ENCODE measurements at places on chromosomes 3 and 15.
A peak's percentile ranks its signal among the peaks of the same experiment; 100 is the strongest.

DNA sequence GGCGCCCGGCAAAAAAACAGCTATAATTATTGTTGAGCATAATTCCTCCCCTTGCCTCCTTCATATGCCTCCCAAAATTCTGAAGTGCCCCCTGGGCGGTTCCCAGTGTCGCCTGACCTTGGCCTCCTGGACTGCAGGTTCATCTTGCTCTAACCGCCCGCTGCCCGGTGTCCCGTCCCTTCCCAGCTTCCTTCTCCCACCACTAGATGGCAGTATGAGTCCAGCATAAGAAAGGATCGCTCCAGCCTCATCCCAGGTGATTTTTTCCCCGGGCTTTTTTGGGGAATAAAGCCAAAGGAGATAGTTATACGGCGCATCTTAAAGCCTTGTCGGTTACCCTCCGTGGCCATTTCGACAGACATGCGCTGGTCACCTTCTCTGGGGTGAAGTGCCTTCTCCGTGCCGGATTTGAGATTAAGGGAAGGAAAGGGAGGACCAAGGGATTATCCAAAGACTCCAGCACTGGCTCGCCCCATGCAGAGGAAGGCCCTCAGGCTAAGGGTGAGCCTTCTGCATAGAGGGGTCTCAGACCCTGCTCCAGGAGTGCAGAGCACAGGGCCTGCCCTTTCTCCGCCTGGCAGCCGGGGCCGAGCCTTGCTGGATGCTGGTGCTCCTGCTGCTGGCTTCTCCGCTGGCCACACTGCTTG, 45.8 kb upstream of the TRA2B start:
- peak; percentile 54 for DNase-seq

DNA sequence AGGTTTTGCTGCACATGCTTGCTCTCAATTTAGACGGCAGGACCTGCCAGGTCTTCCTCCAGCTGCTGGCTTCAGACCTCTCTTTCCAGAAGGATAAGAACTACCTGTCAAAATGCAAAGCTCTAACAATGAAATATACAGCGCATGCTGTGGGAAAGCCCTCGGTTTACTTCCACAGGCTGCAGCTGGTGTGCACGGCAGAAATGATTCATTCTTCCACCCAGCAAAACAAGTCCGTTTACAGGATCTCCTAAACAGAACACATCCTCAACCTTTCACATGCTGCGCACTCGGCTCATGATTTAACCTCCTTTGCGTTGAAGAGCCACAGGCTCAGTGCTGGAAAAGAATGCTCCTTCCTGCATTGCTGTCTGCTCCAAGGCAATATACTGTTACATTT, 92.4 kb upstream of the WNT5A start:
- no peak for DNase-seq

- DNase-seq, result no peak
Measured at GRCh38 chr3:102180280-102180931, 254.4 kb upstream of the ZPLD1 start.

GRCh38 chr3:184642631-184643285, 69.1 kb downstream of the MAGEF1 start:
- DNase-seq, result no peak

- DNase-seq, result no peak
Measured at GRCh38 chr3:120567370-120568201, 28.6 kb upstream of the NDUFB4 start.

DNA sequence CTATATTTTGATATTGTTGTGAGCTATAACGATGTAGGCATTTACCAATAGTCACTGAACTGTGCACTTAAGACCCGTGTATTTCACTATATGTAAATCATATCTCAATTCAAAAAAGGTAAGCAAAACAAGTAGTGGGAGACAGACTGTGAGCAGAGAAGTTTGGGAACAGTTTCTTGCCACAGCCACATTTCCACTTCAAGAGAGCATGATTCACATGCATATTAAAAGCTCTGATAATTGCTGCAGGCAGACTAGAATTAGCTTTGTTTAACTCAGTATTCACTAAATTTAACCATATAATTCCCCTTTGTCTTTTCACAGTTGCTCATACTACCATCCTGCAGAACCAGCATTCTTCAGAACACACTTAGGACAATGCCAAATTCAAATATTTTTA, 168.4 kb upstream of the ZNF385D start:
- no peak for DNase-seq

DNA sequence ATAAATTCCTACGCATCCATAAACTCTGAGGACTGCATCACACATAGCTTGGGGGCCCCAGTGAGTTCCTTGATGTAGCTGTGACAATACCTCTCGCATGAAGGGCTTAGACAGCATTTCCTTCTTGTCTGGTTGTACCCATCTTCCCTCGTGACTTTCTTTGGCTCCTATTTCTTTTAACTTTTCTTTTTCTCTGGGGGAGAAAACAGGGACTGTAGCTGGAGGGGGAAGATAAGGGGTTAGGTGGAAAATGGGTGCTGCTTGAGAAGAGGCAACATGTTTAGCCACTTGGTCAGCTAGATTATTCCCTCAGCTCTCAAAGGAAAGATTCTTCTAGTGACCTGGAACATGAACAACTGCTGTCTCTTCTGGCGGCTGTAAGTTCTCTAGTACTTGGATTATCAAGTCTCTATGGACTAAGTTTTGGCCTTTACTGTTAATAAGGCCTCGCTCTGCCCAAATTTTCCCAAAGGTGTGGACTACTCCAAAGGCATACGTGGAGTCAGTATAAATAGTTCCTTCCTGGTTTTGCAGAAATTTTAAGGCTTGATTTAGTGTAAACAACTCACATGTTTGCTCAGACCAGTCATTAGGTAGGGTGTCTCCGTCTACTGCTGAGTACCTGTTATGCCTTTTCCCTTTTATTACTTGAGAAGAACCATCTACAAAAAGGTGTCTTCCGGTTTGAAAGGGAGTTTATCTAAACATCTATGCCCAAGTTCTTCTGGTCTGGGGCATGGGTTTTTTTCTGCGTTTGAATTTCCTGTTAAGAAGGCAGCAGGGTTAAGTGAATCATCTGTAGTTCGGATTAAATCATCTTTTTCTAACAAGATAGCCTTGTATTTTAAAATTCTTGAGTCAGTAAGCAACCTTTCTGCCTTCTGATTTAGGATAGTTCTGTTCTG, 21.0 kb upstream of the ATG7 start:
- no peak for DNase-seq

- DNase-seq, result no peak
Measured at GRCh38 chr15:65409036-65409631, 13.6 kb downstream of the IGDCC4 start.

GRCh38 chr3:8987645-8988383, 24.5 kb upstream of the RAD18 start:
- DNase-seq, result no peak

- no peak for DNase-seq
Measured at GRCh38 chr3:131903988-131904415, 130.8 kb downstream of the CPNE4 start.

- DNase-seq, result no peak
Measured at GRCh38 chr3:58058361-58059263, 50.4 kb downstream of the FLNB start.

- no peak for DNase-seq
Measured at GRCh38 chr3:114827495-114827894, 319.6 kb downstream of the ZBTB20 start.

DNA sequence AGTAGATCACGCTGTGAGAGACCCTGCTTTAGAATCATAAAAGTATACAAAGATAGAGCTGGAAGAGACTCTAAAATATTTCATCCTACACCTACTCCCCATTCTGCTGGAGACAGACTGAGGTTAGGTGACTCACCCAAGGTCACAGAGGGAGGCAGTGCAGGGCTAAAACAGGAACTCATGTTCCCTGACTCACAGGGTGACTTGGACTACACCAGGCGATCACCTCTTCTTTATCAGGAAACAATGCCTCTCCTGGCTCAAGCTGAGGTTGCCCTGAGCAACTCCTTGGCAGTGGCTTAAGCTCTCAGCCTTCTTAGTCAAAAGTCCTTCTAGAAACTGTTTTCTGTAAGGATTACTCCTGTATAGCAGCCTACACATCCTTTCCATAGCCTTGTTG, 26.4 kb upstream of the TNFAIP8L3 start:
- DNase-seq, result no peak

DNA sequence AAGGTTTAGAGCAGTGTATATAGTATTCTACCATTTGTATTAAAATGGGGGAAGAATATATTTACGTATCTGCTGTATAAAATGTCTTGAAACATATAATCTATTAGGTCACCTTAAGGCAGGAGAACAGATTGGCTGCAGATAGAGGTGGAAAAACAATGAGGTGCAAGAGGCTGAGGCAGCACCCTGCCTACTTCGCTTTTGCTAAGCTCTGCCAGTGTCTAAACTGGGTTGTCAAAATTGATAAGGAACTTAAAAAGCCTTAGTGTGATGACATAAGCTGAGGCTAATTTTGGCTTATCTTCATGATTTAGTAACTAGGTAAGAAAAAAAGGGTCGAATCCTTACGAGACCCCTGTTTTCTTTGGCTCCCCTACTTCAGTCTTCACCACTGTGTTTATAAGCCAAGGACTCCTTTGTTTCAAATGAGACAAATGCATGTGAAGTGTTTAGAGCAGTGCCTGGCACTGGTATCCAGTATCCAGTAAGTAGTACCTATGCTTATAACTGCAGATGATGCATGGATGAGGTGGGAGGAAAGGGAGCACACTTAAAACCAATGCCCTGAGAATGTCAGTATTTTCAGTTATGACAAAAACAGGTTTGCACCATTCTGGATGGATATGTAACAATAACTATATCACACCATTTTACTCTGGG, 45.7 kb downstream of the ARMC8 start:
- no peak for DNase-seq

DNA sequence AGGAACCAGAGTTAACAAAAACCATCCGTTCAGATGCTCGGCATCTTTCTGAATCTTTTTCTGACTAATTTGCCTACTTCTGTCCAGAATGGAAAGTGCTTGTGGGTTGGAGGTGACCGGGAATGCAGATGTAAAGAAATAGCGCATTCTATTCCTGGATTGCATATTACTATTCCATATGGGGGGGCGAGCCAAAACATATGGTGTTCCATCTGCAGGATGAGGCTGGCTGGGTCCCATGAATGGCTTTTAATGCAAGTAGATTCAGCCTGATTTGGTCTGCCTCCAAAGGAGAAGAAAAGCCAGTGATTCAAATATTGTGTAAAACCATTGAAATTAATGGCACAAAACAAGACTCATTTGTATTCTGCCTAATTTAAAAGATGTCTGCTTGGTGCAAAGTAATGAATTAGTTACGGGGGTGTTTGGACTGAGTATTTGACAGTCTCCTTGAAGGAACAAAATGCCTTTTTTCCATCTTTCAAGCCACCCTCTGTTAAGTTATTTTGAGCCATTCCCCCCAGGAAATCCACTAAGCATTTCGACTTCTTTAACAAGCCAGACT, 99.0 kb downstream of the ST8SIA2 start:
- no peak for DNase-seq

DNA sequence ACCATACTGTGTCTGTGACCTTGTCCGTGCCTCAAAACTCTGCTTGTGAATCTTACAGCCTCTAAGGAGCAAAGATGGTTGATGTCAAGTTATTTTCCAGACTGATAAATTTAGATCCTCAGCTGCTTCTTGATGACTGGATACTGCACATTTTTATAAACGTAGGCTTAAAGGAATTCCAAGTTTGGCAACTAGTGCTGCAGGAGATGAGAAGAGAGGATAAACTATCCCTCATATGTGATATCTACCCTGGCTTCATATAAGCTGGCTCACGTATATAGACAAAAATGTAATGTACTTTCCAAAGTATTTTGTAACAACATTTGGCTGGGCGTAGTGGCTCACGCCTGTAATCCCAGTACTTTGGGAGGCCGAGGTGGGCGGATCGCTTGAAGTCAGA, 89.6 kb downstream of the GMPS start:
- DNase-seq, result no peak
